ENCODE measurements at places on chromosomes 3 and 15.

DNA sequence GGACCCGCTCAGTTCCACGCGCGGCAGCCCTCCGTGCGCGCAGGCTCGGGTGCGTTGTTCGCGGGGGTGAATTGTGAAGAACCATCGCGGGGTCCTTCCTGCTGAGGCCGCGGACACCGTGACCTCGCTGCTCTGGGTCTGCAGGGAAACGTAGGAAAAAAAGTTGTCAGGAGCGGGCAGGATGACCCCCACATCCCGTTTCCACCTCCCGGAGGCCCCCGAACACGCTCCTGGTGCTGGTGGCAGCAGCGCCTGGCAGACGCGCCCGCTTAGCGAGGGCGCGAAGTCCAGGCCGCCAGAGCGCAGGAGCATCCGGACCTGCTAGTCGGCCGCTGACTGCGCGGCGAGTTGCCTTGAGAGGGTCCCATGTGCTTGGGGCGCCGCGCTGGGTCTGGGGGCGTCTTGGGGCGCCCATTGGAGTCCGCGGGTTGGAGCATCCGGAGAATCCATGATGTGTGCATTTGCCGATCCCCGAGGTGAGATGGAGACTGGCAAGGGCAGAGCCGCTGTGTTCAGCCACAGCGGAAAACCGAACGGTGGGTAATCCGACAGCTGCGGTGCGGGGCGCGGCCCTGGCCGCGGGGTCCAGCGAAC is 520 bp downstream of the GREM1 start:
- peak; percentile 21 for DNase-seq

GRCh38 chr3:56771376-56771775 is 30.4 kb downstream of the ARHGEF3 start:
- DNase-seq, result no peak

- no peak for DNase-seq
These were observed 732 bp upstream of the GCSAM start for GRCh38 chr3:112133626-112134334.

DNA sequence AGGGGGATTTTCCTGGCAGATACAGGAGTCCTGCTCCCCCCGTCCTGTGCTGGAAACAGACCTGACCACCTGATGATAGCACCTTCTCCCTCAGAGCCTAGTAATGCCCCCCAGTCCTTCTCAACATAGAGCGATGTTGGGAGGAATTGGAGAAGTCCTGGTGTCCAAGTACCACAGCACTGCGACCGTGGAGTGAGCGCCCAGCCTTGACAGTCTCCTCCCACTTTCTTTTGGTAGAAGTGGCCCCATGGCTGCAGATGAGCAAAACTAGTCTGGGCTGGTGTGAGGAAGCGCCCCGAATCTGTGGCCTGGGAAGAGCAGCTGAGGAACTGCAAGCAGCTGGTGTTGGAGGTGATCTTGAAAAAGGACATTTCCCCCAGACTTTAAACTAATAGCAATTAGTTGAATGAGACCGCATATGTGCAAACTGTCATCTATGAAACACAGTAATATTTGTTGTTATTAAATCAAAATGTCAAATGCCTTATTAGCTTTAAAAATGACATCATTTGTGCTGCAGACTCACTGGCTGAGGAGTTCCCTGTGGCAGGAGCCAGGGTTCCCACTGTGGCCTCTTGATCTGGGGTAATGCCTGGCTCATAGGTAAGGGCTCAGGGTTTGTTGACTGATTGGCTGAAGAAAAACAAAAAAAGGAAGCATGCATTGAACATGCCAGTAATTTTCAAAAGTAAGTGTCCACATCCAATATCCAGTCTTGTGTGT is 121.8 kb downstream of the CACNA2D3 start:
- no peak for DNase-seq

- DNase-seq, result no peak
These were observed 151.9 kb downstream of the RBPMS2 start for GRCh38 chr15:64623347-64623996.

- peak; percentile 74 for DNase-seq
These were observed 225.6 kb upstream of the ATP11B start for GRCh38 chr3:182567700-182568099.

DNA sequence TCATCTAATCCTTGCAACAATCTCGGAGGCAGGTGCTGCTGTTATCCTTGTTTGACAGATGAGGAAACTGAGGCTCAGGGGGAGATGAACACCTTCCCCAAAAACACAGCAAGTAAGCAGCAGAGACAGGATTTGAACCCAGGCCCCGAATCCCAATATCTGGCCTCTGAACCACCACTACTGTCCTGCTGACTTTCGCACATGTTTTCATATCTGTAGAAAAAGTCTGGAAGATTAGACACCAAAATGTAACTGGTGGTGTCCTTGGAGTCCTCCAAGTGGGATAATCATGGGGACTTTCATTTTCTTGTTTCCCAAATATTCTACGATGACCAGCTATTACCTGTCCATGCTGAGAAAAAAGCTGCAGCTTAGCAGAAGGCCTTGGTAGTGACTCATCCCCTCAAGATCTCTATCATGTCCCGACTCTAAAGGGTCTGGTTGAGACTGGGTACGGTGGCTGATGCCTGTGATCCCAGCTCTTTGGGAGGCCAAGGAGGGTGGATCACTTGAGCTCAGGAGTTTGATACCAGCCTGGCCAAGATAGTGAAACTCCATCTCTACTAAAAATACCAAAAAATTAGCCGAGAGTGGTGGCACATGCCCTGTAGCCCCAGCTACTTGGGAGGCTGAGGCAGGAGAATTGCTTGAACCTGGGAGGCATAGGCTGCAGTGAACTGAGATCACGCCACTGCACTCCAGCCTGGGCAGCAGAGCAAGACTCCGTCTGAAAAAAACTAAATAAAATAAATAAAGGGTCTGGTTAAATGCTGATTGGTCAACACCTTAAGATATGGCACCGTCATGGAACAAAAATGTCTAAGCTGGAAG is 8.6 kb downstream of the IRAK2 start:
- DNase-seq, result no peak

- no peak for DNase-seq
These were observed 196.4 kb upstream of the LPP start for GRCh38 chr3:187957582-187957981.

DNA sequence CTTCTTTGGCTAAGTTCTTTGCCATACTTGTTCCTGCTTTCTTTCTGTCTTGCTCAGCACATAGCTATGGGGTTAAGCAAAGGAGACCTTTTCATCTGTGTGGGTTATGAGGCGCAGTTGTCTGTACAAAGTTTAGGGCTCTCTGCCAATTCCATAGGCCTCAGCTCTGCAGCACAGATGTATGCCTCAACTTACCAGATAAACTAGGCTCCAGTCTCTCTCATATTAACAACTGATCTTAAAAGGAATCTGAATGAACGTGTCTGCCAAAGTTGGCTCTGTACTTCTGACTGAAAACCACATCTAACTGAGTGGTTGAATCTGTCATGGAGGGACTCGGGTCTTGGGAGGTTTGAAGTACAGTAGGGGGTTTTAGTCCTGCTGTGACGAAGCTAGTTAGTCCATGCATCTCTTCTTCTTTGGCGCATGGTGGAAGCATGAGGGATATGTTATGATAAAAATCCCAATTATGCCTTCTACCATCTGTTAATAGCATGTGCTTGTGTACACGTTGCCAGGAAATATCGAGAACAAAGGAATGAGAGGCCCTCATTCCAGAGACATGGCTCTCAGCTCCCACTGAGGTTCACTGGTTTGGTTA is 114.6 kb upstream of the TSC22D2 start:
- peak; percentile 59 for DNase-seq

DNA sequence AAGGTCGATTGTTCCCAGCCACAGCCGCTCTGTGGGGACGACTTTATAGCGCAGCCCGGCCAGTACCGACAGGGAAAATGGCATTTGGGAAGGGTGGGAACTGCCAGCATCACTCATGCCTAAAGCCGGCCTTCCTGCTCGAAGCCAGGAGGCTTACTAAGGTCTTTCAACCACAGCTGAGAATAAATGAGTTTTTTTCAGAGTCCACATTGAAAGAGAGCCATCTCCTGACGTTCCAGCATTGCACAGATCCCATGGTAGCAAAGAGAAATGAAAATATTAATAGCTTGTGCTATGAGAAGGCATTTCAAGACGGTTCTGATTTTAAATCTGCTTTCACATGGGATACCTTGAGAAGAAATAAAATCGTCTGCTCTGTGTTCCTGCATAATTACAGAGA is 230.2 kb upstream of the IGF1R start:
- DNase-seq, result no peak

DNA sequence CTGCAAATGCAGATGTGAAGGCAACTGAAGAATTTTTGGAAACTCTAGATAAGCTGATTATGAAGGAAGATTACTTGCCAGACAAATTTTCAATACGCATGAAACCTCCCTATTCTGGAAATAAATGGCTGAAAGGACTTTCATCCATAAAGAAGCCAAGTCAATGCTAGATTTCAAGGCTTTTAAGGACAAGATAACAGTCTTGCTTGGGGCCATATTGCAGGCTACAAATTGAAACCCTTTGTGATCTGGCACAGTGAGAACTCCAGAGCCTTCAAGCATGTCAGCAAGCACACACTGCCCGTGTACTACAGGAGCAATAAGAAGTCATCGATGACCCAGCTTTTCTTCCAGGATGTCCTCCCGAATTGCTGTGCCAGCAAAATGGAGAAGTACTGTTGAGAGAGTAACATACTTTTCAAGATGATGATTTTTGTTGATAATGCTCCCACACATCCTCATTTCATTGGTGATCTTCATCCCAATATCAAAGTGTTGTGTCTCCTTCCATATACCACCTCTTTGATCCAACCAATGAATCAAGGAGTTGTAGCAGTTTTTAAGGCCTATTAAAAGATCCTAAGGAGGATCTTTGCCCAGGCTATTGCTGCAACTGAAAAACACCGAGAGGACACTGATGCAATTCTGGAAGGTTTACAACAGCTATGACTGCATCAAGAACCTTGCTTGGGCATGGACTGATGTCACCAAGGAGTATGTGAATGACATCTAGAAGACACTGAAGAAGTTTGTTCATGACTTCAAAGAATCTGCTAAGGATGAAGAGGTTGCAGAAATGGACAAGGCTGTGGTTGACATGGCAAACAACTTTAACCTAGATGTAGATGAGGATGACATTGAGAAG is 20.3 kb downstream of the CALML4 start:
- DNase-seq, result no peak

GRCh38 chr3:171115667-171116066 is 89.1 kb upstream of the SLC2A2 start:
- no peak for DNase-seq

- DNase-seq, result no peak
These were observed 28.2 kb downstream of the GJD2 start for GRCh38 chr15:34726406-34727100.

- DNase-seq, result no peak
These were observed 30.5 kb upstream of the LYZL4 start for GRCh38 chr3:42440924-42441323.

DNA sequence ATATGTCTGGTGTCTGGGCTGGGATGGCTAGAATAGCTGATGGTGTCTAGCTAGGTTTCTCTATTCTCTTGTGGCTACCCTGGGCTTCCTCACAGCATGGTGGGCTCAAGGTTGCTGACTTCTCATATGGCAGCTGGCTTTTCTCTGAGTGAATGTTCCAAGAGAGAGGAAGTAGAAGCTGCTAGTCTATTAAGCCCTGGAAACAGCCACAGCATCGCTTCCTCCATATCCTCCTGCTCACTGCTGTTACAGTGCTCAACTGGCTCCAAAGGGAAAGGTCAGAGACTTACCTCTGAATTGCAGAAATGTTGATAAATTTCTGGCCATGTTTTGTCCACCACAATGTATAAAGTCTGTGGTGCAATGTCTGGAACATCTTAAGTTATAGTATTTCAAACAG is 299.9 kb upstream of the ADAMTS9 start:
- DNase-seq, result no peak

DNA sequence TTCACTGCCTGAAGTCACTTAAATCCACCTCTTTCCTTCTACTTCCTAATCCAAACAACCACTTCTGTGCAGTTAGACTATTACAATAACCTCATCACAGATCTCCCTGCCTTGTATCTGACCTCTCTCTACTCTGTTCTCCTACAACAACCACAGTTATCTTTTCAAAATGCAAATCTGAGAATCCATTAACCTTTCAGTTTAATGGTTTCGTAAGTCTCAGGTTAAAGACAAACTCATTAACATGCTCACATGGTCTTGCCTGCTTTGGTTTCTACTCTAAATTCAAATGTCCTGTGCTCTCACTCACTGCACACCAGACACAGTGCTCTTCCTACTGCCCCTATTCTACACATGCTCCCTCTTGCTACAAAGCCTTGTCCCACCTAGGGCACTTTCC is 406.5 kb upstream of the THBS1 start:
- DNase-seq, result no peak

DNA sequence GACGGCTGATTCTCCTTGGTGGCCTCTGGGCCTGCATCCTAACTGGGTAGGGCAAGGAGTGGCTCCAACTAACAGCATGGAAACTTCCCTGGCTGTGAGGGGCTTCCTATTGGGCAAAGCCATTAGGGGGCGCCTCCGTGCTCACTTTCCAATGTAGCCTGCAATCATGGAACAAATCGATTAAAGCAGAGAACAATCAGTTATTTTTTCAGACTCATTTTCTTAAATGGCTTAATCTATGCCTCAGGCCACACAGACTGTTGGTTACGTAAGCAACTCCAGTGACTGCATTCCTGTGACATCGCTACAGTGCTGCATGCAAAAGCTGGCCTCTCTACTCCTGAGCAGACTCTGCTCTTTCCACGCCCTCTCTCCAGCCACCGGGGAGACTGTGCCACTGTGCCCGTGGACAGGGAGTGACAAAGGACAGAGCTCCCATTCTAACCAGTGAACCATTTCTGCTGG is 278.9 kb downstream of the KLF13 start:
- no peak for DNase-seq

DNA sequence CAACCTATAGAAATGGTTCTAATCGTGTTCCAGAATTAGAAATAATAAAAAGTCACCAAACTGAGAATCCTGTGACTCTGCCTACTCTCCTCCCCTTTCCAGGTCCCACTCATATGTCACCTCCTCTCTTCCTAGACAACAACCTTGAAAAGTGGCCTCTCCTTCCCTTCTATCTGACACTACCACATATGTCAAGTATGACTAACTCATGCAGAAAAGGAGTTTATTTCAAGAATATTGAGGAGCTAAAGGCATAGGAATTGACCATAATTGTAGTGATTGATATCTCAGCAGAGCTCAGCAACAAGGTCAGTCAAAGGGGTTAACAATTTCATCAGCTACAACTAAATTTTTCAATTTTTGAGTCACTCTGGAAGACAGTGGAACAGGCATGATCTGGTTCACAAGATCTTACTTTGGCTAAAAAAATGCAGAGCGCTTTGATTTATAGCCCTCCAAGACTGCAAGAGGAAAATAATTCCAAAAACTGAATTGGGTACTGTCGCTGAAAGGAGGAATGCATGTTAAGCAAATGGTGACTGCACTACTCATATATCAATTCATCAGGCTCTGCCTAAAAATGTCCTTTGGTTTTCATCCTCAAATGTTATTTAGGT is 160.6 kb upstream of the ARHGEF26 start:
- no peak for DNase-seq

GRCh38 chr15:22973286-22973685 is 6.9 kb downstream of the CYFIP1 start:
- DNase-seq, result no peak

DNA sequence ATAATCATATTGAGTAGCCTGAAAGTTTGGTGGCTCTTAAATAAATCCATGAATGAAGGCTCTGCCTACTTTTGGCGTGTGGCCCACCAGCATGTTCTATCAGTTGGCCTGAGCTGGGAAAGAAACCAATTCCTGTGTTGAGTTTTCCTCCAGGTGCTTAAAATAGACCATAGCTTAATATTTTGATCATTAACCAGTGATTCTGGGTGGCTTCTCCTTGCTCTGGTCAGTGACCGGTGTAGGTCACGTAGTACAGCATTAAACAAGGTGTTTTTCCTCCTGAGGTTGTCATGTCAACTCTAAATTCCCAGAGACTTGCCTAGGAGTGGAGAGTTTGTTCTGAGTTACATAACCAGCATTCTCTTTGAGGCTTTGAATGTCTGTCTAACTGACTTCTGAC is 1.3 kb downstream of the HHLA2 start:
- peak; percentile 24 for DNase-seq

Measured in right hindlimb (tissue), 1 donor.